ENCODE measurements at places on chromosomes 12 and 14.

DNA sequence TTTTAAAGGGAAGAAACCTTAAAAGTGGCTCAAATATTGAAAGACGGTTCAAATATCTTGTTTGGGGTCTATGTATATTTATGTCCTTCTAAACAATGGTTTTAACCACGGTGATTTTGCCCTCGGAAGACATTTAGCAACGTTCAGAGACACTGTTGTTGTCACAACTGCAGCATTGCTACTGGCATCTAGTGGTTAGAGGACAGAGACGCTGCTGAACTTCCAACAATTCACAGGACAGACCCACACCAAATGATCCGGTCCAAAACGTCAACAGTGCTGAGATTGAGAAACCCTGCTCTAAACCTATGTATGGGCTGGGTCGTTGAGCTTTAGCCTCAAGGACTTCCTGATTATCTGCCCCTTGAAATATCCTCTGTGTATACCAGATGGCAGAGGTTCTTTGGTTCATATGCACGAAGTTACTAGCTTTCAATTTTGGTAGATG lies 1.7 kb downstream of the ANGEL1 start:
- DNase-seq: peak; percentile 45

GRCh38 chr12:114917953-114918352 lies 234.0 kb upstream of the TBX3 start:
- DNase-seq: no peak

DNA sequence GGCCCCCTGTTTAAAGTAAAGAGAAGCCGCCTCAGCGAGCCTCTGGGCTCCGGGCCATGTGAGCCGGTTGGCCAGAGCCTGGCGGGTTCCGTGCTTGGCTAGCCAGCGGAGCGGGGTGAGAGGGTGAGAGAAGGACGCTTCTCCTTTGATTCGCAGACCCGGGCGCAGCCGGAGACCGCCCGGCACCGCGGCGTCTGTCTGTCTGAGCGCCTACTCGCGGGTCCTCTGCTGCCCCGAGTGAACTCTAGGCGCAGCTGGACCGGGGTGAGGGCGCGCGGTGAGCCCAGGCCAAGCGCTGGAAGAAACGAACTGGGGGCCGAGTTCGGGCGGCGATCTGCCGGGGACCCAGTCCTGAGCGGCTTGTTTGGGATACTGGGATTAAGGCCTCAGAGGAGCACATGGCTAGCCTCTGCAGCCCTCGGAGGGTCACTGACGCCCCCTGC lies 41.4 kb upstream of the TBX5 start:
- no peak for DNase-seq

DNA sequence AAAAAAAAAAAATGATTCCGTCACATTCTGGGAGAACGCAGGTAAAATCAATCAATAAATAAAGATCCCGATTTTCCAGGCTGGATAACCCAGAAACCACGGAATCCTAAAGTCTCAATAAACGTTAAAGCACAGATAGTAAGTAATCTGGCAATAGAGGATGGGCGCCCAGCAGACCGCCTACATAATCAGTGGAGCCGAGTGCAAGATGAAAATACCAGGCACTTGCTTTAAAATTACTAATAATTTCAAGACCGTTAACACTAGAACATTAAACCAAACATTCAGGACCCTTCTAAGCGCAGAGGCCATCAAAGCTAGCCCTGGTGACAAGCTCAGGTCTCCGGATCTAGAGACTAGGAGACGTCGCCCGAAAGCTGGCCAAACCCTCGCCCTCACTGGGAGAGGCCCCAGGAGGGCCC lies 1.2 kb upstream of the DCAF11 start:
- no peak for DNase-seq

- DNase-seq: no peak
These were observed 19.3 kb downstream of the GXYLT1 start for GRCh38 chr12:42125388-42125767.

DNA sequence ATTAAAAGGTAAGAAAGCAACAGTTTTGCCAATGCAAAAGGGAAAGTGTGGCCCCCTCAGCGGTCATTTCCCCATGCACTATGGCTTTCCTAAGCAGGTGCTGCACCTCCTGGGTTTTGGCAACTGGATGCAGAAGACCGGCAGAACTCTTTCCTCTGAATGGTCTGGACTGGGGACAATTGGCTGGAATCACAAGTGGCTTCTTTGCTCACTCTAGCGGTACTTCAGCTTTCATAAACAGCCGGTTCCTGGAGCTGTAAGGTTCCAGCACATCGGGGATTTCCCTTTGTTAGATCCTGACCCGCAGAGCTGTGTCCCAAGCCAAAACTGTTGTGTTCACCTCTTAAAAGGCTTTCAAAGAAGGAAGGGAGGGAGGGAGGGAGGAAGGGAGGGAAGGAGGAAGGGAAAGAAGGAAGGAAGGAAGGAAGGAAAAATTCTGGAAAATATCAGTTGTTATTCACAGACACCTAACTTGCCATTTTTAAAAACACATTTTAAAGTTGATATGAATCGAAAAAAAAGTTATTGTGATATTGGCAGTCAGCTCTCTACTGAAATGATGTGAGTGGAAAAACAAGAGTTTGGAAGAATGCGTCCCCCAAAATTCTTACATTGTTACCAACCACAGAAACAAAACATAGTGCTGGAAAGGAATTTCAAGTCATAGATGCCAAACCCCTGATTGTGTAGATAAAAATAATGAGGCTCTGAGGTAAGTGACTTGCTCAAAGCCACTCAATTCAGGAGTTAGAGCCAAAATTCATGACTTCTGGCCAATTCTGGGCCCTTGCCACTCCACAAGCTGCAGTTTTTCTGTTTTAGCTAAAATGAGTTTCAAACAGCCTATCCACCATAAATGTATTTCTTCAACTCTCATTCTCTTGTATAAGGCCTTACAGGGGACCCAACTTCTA lies 220.6 kb upstream of the HMGA2 start:
- peak; percentile 14 for DNase-seq

DNA sequence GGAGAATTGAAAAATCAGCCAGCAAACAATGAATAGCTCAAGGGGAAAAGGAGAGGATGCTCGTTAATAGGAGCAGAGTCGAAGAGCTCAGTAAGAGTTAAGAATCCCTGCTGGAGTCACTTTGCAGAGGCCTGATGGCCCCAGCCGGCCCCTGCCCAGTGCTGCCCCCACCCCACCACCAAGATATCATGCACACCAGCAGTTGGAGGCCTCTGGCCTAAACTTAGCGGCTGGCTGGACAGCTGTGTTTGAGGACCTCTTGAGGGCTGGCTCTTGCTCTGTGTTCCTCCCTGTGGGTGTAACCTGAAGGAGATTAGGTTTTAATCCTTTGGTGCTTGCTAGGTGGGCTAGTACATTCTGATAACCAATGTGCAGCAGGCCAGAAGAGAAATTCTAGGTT lies 142.0 kb downstream of the PLXNC1 start:
- DNase-seq: no peak

DNA sequence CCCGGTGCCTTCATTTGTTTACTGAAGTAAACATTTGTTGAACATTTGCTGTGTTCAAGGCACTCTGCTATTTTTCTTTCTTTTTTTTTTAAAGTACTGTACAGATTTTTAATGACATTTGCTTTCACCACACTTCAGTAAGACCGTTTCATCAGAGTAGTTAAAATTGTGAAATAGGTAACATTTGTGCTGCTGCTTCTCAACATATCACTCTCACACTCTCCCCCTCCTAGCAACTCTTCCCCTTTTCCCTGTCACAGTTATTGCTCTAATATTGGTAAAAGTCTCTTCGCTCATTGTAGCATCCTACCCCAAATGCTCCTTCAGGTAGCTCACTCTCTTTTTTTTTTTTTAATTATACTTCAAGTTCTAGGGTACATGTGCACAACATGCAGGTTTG lies 49.6 kb downstream of the SRGAP1 start:
- DNase-seq: no peak

GRCh38 chr12:48281811-48282210 lies 68.9 kb downstream of the ZNF641 start:
- DNase-seq: no peak

DNA sequence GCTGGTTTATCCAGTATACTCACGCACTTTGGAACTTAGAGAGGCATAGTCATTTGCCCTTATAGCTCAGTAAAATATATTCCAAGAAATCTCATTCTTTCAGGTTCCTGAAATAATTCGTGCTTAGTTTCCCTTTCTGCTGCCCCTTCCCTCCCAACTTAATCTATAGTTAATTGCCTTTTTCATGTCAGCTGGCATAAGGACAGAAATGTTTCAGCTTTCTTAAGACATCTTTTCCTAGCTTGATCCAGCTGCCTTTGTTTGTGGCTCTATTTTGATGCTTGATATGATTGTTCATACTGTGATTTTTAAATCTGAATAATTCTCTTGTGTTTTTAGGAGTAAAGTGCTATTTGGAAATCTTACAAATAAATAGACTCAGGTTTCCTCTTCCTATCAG lies 120.0 kb upstream of the SEL1L start:
- DNase-seq: no peak

DNA sequence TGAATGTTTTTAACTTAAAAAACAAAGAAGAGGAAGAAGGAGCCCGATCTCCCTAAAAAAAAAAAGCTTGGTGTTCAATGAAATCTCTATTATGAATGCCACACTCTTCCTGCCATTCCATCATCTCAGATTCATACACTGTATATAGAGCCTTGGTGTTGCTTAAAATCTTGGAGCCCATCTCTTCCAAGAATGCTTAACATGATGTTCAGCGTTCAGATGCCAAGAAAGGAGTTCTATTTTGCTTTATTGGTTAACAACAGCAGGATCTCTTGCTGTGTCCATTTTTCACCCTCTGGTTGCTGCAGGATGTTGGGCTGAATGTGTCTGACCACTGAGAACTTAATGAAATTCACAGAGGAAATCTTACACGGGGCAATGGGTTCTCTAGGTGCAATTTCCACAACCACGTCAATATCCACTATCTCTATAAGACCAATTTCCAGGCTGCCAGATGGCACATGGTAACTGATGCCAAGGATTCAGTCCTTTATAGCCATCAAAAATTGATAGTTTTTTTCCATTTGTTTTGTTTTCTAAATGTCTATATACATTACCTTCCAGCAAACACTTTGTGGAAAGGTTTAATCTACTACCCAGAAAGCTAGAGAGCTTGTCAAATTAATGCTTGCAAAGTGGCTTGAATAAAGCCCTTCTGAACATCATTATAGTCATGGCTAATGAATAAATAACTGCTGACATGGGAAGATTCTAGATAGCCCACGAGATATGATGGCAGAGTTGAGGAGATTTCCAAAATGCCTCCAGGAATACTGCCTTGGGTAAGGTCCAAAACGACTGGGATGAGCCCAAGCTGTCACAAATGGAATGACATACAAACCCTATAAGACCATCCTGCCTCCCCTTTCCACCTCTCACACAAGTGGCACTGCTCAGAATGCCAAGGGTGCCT lies 26.5 kb downstream of the RERG start:
- no peak for DNase-seq

- DNase-seq: peak; percentile 26
These were observed 107.0 kb downstream of the HELB start for GRCh38 chr12:66409195-66409871.

DNA sequence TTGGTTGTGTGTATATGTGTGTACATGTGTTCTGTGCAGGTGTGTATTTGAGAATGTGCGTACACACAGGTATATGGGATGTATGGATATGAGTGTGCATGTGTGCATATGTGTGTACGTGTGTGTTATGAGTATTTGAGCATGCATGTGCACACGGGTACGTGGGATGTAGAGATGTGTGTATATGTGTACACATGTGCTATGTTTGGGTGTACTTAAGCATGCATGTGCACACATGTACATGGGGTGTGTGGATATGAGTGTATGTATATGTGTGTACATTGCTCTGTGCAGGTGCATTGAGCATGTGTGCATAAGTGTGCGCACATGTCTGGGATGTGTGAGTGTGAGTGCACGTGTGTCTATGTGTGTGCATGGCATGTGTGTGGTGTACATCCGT lies 34.3 kb upstream of the SFSWAP start:
- DNase-seq: no peak

DNA sequence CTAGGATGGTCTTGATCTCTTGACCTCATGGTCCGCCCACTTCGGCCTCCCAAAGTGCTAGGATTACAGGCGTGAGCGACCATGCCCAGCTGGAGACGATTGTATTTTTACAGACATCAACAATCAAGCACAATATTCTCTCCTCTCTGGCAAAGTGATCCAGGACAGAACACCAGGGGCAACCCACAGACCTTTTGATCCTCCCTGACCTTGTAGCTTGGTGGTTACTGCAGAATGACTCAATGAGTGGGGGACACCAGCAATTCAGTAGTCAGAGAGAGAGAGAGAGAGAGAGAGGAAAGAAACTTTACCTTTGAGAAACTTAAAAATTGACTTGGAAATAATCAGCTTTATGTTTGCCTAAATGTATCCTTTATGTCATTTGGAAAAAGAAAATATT lies 51.2 kb downstream of the DRAM1 start:
- no peak for DNase-seq

DNA sequence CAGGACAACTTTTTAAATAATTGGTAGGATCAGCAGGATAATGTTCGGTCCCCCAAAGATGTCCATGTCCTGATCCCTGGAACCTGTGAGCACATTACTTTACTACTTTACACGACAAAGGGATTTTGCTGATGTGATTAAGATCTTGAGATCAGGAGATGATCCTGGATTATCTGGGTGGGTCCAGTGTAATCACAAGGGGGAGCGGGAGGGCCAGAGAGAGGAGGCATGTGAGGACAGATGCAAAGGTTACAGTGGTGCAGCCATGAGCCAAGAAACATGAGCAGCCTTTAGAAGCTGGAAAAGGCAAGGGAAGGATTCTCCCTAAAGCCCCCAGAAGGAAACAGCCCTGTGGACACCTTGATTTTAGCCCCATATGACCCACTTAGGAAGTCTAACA lies 33.1 kb downstream of the KCNK10 start:
- no peak for DNase-seq

DNA sequence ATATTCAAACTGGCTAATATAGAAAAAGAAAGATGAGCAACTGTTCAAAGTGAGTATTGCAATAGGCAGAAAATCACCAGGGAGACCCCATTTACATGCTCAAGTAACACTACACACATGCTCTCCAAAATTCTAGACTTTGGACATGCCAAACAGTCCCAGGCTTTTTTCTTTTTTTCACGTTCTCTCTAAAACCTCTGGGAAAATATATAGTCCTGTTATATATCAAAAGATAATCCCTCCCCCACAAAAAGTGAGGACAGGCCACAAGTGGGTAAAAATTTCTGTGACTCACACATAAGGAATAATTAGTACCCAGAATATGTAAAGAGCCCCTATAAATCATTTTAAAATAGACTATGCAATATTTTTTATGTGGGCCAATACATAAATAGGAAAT lies 55.2 kb downstream of the EFCAB11 start:
- DNase-seq: no peak

DNA sequence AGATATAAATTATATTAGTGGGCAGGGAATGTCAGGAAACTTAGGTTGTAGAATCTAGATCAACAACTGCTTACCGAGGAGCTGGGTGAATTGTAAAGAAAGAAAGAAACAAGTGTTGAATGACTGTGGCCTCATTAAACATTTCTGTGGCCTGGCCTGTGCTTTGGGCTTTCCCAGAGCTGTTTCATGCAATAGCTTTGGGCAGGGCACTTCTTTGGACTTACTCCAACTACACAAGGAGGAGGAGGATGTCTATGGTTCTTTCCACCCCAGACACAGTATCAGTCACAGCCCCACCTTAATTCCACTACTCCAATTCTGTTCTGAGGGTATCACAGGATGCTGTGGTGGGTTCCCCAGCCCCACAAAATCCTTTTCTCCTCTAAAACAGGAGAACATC lies 38.0 kb downstream of the DPF3 start:
- DNase-seq: no peak

- DNase-seq: peak; percentile 10
These were observed 35.9 kb downstream of the XRCC3 start for GRCh38 chr14:103679351-103679750.

GRCh38 chr12:15728118-15728598 lies 61.0 kb downstream of the EPS8 start:
- no peak for DNase-seq

- no peak for DNase-seq
These were observed 145.2 kb downstream of the PRIMA1 start for GRCh38 chr14:93643127-93643526.

Measured in NCI-H510A treated with DMSO at 0.1 percent for 48 hours (cell line).